ENCODE measurements at places on chromosomes 5 and 9. TPM values are rescaled to one million over a fixed set of nuclear protein-coding genes. Genes with fewer than 3 reads are reported as not detected.
A peak's percentile ranks its signal among the peaks of the same experiment; 100 is the strongest.

- H3K27ac ChIP-seq: peak overlapping the region; percentile 86
Measured at GRCh38 chr5:141512911-141513626, 24.2 kb downstream of the PCDHGC5 start.

GRCh38 chr9:27369591-27369990, 72.6 kb upstream of the EQTN start:
- H3K36me3 ChIP-seq: peaks cover 2% of the 10 kb centered on the region
- H3K27ac ChIP-seq: no peak overlapping the region
- H3K4me1 ChIP-seq: peaks cover 35% of the 10 kb centered on the region
- DNase-seq: no peak

Gene ARID3C
- total RNA-seq: 0.76 TPM

Gene IL5
- 1.6 TPM for total RNA-seq

DNA sequence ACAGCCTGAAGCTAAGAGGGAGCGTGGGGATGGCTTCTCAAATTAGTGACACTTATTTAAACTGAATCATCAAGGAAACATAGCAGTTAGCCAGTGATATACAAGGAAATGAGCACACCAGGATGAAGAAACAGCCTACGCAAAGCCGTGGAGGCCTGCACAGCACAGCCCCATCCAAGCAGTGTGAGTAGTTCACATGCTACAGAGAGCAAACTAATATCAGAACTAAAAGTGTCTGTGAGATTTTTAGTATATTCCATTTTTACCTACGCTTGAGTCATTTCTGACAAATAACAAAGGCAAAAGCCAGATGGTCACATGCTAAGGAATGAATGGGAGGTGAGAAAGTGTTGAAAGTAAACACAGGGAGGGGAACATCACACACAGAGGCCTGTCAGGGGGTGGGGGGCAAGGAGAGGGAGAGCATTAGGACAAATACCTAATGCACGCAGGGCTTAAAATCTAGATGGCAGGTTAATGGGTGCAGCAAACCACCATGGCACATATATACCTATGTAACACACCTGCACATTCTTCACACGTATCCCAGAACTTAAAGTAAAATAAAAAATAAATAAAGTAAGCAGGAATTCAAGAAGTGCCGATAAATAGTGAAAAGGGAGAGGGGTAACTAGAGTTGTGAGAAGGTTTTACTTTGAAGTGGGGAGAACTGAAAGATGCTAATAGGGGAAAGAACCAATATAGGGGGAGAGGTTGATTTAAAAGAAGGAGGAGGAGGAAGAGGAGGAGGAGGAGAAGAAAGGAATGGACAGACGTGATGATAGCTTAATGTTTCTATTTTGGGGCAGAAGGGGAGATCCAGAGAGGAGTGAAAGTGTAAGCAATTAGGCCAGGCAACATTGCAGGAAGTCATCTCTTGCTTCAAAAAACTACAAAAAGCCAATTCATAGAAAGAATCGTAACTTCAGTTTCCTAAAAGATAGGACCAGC, 100.9 kb upstream of the PTGER4 start:
- no peaks in the 10 kb centered on the region for H3K36me3 ChIP-seq
- peak; percentile 84 for DNase-seq
- peaks cover 44% of the 10 kb centered on the region for H3K4me1 ChIP-seq
- H3K27me3 ChIP-seq: no peaks in the 10 kb centered on the region

GRCh38 chr5:177183766-177184360, 50.3 kb downstream of the NSD1 start:
- no peak overlapping the region for H3K4me3 ChIP-seq
- no peak for DNase-seq
- H3K36me3 ChIP-seq: peaks cover 8% of the 10 kb centered on the region
- H3K4me1 ChIP-seq: peaks cover 27% of the 10 kb centered on the region
- H3K27ac ChIP-seq: no peak overlapping the region

GRCh38 chr9:75455444-75455921, 367.2 kb downstream of the OSTF1 start:
- no peaks in the 10 kb centered on the region for H3K4me1 ChIP-seq
- no peak for DNase-seq
- peaks cover 6% of the 10 kb centered on the region for H3K27me3 ChIP-seq
- no peak overlapping the region for H3K4me3 ChIP-seq
- no peaks in the 10 kb centered on the region for H3K36me3 ChIP-seq

Gene DOCK8
- 125 TPM for total RNA-seq

Gene PPIC
- total RNA-seq: not detected

Gene GFI1B
- total RNA-seq: 0.19 TPM

- H3K4me1 ChIP-seq: no peaks in the 10 kb centered on the region
- H3K27ac ChIP-seq: no peak overlapping the region
- no peak for DNase-seq
- H3K4me3 ChIP-seq: no peak overlapping the region
- H3K36me3 ChIP-seq: no peaks in the 10 kb centered on the region
Measured at GRCh38 chr5:169116961-169117461, 183.9 kb downstream of the SLIT3 start.

DNA sequence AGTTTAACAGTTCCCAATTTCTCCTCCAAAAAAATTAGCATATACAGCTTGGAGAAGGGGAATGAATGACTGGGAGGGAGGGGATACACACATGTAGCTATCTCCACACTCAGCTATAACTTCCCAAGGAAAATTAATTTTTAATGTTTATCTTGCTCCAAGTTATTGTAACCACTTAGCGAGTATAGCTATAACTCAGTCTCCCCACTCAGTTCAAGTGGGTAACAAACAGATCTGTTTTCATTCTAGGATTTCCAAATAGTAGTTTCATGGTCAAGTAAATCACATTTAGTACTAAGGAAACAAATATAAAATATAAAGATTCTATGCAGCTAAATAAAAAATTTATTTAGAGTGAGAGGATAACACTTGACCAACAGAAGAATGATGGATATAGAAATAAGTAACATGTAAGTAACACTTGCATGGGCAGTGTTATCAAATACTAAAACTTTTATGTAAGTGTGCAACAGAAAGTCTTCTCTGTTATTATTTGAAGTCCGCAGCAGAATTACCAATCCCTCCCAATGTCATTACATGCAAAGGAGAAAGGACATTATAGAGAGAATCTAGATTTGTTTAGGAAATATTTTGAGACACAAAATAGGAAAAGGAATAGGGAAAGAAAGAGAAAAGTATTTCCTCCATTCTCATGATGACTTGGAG, 10.2 kb upstream of the NFIB start:
- DNase-seq: no peak
- H3K27ac ChIP-seq: no peak overlapping the region
- H3K27me3 ChIP-seq: peaks cover 41% of the 10 kb centered on the region
- peaks cover 23% of the 10 kb centered on the region for H3K4me1 ChIP-seq

Gene ZNF883
- 1.1 TPM for total RNA-seq

DNA sequence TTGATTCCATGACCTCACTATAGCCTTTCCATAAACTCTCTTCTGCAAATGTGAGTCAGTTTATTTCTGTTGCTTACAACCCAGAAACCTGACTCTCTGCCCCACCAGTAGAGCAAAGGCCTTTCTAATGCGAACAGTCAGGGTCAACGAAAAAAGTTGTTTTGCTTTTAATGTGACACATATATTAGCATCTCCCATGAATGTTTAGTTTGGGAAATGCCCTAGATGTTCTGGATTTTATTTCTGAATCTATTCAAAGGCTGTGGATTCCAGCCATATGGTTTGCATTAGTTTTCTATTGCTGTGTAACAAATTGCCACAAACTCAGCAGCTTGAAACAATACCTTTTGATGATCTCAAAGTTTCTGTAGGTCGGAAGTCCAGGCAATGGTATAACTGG, 193.5 kb downstream of the GNA14 start:
- H3K4me3 ChIP-seq: no peak overlapping the region
- peaks cover 4% of the 10 kb centered on the region for H3K27me3 ChIP-seq

Gene SH2D3C
- total RNA-seq: 30.3 TPM

Gene ERCC8
- 9.0 TPM for total RNA-seq

- H3K36me3 ChIP-seq: no peaks in the 10 kb centered on the region
- DNase-seq: no peak
- H3K4me3 ChIP-seq: no peak overlapping the region
- no peak overlapping the region for H3K27ac ChIP-seq
- no peaks in the 10 kb centered on the region for H3K4me1 ChIP-seq
Measured at GRCh38 chr5:143886096-143886495, 74.1 kb downstream of the HMHB1 start.

- DNase-seq: no peak
- no peak overlapping the region for H3K27ac ChIP-seq
- no peaks in the 10 kb centered on the region for H3K27me3 ChIP-seq
- H3K4me3 ChIP-seq: no peak overlapping the region
Measured at GRCh38 chr5:82100303-82101077, 128.7 kb downstream of the ATG10 start.

DNA sequence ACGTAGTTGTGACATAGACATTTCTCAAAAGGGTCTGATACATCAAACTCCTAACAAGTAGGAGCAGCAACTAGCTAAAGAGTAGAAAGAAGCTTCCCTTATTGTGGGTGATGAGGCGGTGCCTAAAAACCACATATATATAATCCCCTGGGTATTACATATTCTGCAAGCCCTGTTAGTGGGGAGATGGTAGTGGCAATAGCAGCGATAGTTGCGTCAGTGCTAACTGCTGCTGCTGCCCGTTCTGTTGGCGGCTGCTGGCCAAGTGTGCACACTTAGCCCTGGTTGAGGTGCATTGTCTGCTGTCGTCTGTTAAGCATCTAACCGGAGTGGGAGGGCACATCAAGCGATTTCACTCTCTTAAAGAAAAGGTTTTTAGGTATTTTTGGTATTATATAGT, 35.8 kb downstream of the VLDLR start:
- peaks cover 14% of the 10 kb centered on the region for H3K36me3 ChIP-seq
- H3K4me1 ChIP-seq: peaks cover 20% of the 10 kb centered on the region
- H3K27me3 ChIP-seq: no peaks in the 10 kb centered on the region
- DNase-seq: peak; percentile 9

GRCh38 chr9:88742483-88742882, 207.5 kb downstream of the NXNL2 start:
- DNase-seq: no peak
- H3K36me3 ChIP-seq: no peaks in the 10 kb centered on the region
- H3K27ac ChIP-seq: no peak overlapping the region
- H3K27me3 ChIP-seq: peaks cover 26% of the 10 kb centered on the region

GRCh38 chr9:556675-557074, 284.8 kb upstream of the DMRT1 start:
- peaks cover 2% of the 10 kb centered on the region for H3K27me3 ChIP-seq
- H3K36me3 ChIP-seq: no peaks in the 10 kb centered on the region
- H3K4me1 ChIP-seq: peaks cover 7% of the 10 kb centered on the region
- DNase-seq: no peak
- H3K27ac ChIP-seq: no peak overlapping the region

DNA sequence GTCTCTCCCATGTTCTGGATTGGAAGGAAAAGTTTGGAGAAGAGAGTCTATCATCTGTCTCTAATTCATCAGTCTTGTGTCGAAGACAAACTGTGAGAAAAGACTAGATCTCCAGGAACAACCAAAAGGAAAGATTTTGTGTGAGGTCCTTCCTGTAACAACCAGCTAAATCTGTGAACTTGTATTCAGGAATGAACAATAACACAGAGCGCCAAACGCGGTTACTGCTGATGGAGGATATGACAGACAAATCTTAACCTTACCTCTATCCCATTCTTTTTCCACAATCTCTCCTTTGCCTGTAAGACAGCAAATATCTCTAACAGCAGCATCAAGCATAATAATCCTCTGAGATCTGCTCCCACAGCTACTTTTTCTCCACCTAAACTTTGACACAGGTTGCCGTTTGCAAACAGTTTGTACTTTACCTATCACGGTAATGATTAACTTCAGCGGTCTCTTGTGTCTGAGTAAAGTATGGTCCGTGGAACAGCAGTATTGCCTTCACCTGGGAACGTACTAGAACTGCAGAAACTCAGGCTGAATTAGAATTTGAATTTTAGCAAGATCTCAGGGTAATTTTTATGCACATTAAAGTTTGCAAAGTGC, 387.6 kb downstream of the ELAVL2 start:
- H3K4me1 ChIP-seq: no peaks in the 10 kb centered on the region
- DNase-seq: no peak
- H3K36me3 ChIP-seq: no peaks in the 10 kb centered on the region
- no peaks in the 10 kb centered on the region for H3K27me3 ChIP-seq
- H3K27ac ChIP-seq: no peak overlapping the region

DNA sequence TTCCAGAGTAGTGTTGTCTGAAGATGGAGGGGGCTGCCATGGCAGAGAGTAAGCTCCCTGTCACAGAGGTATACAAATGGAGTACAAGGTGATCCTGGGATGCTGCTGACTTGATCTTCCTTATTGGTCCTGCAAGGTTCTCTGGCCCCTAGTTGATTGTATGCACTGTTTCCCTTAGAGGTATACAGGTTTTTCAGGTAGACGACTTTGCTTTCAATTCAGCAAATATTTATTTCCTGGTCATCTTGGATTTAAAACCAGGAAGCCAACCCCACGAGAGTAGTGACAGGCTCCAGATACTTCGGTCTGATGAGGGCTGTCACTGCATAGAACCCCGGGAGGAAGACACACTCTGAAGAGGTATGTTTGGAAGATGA, 16.5 kb upstream of the TRIM14 start:
- no peak for DNase-seq
- H3K27me3 ChIP-seq: no peaks in the 10 kb centered on the region
- H3K4me3 ChIP-seq: no peak overlapping the region
- H3K4me1 ChIP-seq: no peaks in the 10 kb centered on the region

Gene TYRP1
- not detected for total RNA-seq

Gene OLFM1
- not detected for total RNA-seq

Gene NEUROG1
- total RNA-seq: not detected

Gene OBP2B
- total RNA-seq: not detected

Gene KCNMB1
- not detected for total RNA-seq

DNA sequence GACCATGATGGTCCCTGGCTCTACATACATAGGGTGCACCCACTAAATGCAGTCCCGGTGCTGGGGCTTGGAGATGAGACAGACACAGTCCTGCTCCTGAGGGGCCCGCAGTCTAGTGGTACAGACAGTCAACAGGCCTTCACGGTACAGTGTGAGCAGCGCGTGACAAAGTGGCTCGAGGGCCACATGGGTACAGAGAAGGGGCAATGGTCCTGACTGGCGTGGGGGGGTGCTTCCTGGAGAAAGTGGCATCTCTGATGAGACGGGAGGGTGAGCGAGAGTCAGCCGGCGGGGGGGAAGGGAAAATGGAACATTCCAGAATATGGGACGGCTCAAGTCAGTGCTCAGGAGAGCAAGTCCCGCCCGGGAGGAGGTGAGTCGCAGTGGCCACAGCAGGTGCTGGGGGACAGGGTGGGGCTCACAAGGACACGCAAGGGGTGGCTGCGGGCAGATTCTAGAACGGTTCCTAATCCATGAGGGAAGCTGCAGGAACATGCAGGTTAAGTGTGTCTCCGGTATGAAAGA, 38.0 kb downstream of the WHRN start:
- no peak for DNase-seq
- no peaks in the 10 kb centered on the region for H3K27me3 ChIP-seq
- no peak overlapping the region for H3K27ac ChIP-seq

GRCh38 chr5:57172466-57173318, 1.2 kb upstream of the GPBP1 start:
- no peaks in the 10 kb centered on the region for H3K27me3 ChIP-seq
- H3K4me3 ChIP-seq: peak overlapping the region; percentile 83
- peaks cover 25% of the 10 kb centered on the region for H3K36me3 ChIP-seq
- peaks cover 15% of the 10 kb centered on the region for H3K4me1 ChIP-seq
- peak; percentile 26 for DNase-seq
